NCI-H2171 (cell line): ENCODE measurements at places on chromosomes 5 and 9.

- no peak for DNase-seq
Measured at GRCh38 chr9:108474356-108474755, 381.4 kb downstream of the ACTL7B start.

- DNase-seq: no peak
Measured at GRCh38 chr5:71471193-71471592, 15.7 kb downstream of the BDP1 start.

DNA sequence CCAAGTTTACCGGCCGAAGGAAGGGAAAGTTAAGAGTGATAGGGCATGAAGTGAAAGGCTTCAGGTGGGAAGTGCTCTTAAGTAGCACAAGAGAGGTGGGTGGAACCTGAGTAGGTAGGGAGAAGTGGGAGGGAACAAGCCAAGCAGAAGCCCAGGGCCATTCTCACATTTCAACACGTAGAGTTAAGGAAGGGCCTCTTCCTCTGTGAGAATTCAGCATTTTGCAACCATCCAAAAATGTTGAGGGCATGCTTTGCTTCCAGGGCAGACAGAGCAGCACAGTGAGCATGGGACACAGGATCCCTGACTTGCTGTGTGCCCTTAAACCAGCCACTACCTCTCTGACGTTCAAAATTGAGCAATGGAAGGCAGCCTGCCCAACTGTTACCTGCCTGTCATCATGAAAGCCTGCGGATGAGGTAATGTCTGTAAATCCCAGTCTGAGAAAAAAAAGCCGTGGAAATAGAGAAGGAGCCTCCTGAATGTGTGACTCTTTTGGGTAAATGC is 3.3 kb downstream of the CYFIP2 start:
- DNase-seq: no peak

- DNase-seq: no peak
Measured at GRCh38 chr9:20043035-20043434, 254.2 kb upstream of the SLC24A2 start.

- no peak for DNase-seq
Measured at GRCh38 chr9:129094387-129095169, 13.7 kb downstream of the DOLPP1 start.

GRCh38 chr5:154762261-154762660 is 7.1 kb downstream of the LARP1 start:
- no peak for DNase-seq

DNA sequence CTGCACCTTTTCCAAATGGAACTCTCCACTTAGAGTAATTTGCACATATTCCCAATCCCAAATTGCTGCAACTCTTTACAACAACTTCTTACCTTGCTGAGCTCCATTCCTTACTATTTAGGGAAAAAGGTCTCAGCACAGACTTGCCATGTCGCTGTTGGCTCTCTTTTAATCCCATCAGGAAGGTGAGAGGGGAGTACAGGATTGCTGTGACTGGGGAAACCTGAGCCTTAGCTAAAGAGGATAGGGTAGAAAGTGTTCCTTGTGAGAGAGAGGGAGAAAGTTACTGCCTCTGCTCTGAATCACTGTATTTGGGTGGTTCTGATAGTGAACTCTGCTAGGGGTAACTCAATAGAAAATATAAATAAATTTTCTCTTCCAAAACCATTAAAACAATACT is 43.7 kb upstream of the GABRA1 start:
- no peak for DNase-seq

- DNase-seq: no peak
Measured at GRCh38 chr5:135568246-135568645, 10.5 kb downstream of the CXCL14 start.

DNA sequence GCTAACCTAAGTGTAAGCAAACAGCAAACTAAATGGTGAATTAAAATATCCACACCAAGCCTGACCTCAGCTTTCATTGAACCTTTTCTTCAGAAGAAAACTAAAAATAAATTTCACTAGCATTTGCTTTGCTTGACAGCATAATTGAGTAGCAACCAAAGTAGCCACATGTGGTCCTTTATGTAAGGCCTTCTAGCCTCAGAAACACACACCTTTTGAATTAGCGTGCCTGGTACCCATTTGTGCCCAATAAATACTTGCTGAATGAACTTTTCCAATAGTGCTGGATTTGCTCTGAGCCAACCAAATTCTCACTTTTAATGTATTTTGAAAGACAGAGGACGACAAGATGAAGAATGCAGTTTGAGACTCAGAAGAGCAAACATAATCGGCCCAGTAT is 2.1 kb upstream of the NIPBL start:
- DNase-seq: no peak

DNA sequence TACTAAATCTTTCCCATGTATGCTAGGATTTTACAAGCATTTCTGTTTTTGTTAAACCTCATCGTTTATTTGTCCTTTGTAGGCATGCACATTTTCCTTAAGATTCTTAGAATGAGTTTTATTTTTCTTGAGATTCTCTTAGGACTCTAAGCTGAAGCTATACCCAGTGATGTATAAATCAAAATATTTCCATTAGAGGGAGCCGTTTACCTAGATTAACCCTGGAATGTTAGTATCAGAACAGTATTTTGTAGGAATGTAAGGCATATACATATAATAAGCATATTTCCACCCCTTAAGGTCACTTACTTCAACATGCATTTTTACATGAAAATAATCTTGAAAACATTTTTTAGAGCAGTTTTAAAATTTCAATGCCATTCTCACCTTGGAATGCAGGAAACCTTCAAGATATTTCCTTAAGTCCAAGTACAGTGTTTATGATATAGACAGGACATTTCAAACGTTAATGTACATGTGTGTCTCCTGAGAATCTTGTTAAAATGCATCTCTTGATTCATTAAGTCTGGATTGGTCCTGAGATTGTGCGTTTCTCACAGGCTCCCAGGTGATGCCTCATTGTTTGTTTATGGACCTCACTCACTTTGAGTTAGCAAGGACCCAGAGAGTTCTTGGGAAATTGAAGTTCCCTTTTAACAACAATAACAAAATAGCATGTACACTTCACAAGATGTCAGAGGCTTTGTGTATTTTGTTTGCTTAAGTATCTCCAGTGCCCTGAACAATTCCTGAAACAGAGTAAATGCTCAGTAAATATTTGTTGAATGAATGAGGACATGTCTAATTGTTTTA is 34.9 kb upstream of the FCHO2 start:
- no peak for DNase-seq

GRCh38 chr5:143241892-143242291 is 161.6 kb downstream of the NR3C1 start:
- DNase-seq: no peak

DNA sequence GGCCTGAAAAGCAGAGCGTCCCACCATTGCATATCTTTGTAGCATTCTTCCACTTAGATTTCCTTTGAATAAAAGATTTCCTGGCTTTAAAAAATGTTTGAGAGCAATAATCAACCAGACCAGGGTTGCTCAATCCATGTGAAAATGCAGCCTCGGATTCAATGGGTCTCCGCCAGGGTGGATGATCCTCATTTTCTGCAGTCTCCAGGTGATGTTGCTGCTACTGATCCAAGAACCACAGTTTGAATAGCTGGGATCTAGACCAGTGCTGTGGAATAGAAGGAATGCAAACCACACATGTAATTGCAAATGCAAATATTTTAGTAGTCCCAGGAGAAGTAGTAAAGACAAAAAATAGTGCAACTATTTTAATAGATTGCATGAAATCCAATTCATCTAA is 317.6 kb downstream of the IRX1 start:
- no peak for DNase-seq

GRCh38 chr5:62457071-62457470 is 44.5 kb downstream of the IPO11 start:
- no peak for DNase-seq

- DNase-seq: no peak
Measured at GRCh38 chr5:39570403-39571027, 145.7 kb upstream of the DAB2 start.

GRCh38 chr5:82497242-82497641 is 219.1 kb upstream of the RPS23 start:
- DNase-seq: no peak

DNA sequence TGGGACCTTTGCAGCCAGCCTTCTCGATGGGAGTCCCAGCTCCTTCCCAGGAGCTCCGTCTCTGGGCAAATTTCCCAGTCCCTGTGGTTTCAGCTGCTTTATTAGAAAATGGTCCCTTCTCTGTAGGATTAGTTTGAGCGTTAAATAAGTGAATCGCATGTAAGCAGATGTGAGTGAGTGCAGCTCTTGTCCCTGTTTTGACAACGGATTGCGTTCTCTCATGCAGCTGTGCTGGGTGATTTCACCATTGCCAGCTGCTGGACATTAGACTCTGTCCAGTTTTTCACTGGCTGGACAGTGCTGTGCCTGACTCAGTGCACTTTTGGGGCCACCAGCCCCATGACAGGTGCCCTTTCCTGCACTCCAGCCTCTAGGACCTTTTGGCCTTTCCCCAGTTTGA is 11.6 kb upstream of the CEL start:
- DNase-seq: no peak

- DNase-seq: no peak
Measured at GRCh38 chr5:148791334-148791667, 35.1 kb upstream of the ADRB2 start.

DNA sequence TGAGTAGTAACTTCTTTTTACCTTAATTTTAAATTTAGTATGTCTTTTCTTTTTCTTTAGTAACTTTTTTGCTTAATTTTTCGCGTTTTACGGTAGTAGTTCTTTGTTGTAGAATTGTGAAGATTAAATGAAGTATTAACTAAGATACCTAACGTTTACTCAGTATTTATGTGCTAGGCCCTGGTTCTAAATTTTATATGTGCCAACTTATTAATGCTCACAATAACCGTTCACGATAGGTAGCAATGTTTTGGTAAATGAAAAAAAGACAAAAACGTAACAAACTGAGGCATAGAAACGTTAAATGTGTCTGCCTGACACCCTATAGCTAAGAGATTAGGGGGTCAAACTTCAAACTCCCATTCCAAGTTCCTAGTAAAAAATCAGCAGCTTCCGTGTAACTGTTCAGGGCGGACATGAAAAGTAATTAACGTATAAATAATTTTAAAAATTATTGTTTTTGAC is 1.2 kb downstream of the MRPS30 start:
- no peak for DNase-seq

DNA sequence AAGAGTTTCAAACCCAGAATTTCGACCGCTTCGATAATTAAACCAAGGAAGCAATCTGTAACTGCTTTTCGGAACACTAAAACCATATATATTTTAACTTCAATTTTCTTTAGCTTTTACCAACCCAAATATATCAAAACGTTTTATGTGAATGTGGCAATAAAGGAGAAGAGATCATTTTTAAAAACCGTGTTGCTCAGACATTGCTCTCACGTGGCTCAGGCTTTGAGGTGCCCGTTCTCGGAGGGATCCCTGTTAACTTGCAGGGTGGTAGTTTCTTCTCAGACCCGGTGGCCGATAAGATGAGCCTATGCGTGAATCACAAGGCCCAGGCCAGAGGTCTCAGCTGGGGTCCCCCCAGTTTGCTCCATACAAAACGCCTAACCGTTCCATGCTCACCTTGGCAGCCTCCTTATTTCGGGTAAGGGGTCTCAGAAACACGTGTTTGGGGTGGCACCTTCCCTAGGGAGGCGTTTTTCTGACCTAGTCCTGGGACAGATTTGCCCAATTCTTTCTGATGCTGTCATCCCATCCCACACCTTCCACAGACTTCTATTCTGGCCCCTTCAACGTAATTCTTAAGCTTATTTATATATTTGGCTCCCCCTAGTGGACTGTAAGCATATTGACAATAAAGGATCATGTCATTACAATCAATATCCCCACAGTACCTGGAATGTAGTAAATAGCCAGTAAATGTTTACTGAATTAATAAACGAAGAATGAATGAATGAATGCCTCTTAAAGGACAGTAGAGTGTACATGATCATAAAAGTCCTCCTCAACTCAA is 48.1 kb downstream of the THBS4 start:
- peak; percentile 56 for DNase-seq

- no peak for DNase-seq
Measured at GRCh38 chr5:100595812-100596173, 60.6 kb downstream of the FAM174A start.

DNA sequence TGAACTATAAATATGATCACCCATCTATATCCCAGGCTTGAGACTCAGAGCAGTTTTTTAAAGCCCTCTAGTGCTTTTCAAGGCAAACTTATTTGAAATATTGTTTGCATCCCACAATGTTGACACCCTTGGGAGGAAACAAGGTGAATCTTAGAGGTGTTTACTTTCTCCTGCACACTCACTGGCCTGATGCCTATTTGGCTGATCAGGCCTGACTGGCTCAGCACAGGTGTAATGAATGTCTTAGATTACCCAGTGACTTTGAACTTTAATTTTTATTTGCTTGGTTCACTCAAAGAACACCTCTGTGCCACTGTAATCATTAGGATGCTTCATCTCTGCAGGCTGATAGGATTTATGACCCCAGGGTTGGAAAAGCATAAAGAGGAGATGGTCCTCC is 158.3 kb downstream of the KCTD16 start:
- DNase-seq: no peak

DNA sequence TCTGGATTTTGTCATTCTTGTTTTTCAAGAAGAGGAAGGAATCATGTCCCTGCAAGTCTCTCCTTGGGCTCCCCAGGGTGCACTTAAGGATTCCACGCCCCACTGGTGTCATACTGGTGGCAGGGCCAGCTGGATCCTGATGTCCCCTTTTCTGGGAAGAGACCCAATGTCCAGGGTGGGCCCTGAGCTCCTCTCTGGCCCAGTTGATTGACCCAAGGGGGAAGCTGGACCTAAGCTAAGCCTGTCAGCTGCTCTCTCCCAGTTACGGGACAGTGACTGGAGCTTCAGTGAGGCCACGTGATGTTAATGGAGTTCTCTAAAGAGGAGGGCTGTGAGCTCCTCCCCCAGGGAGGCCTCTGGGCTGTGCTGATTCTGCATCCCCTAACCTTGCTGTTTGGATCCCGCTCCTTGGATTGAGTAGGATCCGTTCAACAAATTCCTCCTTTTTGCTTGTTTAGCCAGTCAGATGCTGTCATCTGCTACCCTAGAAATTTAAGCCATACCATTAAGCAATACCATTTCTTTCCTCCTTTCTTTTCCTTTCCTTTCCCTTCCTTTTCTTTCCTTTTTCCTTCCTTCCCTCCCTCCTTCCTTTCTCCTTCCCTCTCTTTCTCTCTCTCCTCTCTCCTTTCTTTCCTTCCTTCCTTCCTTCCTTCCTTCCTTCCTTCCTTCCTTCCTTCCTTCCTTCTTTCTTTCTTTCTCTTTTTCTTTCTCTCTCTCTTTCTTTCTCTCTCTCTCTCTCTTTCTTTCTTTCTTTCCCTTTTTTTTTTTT is 17.2 kb downstream of the NKX2-5 start:
- DNase-seq: no peak

GRCh38 chr9:113315231-113315630 is 12.1 kb upstream of the RNF183 start:
- no peak for DNase-seq

DNA sequence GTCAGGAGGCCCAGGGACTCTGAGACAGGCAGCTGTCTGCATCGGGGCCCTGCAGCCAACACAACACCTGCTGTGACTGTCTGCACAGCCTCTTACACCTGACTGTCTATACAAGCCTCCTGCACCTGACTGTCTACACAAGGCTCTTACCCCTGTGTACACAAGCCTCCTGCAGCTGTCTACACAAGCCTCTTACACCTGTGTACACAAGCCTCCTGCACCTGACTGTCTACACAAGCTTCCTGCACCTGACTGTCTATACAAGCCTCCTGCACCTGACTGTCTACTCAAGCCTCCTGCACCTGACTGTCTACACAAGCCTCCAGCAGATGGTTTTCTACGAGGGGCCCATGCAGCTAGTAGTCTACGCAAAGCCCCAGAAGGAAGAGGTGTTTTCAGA is 18.6 kb downstream of the IRX2 start:
- DNase-seq: peak; percentile 41

GRCh38 chr9:70256123-70256551 is 2.6 kb upstream of the SMC5 start:
- DNase-seq: no peak
